Activated T-helper 9 cell treated with anti-CD3 and anti-CD28 coated beads, Interleukin-2, amount 50 U/mL, for 16 hours (primary cell): ENCODE measurements at places on chromosomes 5 and 9.

DNA sequence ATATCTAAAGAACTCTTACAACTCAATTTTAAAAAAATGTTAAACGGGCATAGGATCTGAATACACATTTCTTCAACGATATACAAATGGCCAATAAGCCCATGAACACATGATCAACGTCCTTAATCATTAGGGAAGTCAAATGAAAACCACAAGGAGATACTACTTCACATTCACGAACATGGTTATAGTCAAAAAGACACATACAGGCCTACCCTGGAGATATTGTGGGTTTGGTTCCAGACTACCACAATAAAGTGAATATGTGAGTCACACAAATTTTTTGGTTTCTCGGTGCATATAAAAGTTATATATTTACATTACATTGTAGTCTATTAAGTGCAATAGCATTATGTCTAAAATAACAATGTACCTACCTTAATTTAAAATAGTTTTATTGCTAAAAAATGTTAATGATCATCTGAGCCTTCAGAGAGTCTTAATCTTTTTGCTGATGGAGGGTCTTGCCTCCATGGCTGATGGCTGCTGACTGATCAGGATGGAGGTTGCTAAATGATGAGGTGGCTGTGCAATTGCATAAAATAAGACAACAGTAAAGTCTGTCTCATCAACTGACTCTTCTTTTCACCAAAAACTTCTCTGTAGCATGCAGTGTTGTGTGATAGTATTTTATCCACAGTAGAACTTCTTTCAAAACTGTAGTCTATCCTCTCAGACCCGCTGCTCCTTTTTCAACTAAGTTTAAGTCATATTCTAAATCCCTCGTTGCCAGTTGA is 15.1 kb downstream of the AK3 start:
- DNase-seq, result no peak

DNA sequence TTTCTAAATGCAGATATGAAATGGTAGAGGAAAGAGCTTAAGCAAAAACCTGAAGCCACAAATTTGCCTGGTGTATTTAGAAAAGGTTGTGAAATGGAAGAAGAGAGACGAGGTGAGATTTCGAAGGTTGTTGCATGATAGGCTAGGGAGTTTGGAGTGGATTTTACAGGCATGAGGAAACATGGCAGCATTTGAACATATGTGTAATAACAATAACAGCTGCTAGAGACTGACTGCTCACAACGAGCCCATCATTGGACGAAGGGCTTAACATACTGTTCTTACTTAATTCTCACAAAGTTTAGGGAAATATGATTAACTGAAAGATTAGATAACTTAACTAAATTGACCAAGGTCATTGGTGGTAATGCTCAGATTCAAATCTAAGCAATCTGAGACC is 108.1 kb downstream of the JAKMIP2 start:
- no peak for DNase-seq

GRCh38 chr5:37248421-37248969 is 681 bp downstream of the CPLANE1 start:
- DNase-seq, result no peak

DNA sequence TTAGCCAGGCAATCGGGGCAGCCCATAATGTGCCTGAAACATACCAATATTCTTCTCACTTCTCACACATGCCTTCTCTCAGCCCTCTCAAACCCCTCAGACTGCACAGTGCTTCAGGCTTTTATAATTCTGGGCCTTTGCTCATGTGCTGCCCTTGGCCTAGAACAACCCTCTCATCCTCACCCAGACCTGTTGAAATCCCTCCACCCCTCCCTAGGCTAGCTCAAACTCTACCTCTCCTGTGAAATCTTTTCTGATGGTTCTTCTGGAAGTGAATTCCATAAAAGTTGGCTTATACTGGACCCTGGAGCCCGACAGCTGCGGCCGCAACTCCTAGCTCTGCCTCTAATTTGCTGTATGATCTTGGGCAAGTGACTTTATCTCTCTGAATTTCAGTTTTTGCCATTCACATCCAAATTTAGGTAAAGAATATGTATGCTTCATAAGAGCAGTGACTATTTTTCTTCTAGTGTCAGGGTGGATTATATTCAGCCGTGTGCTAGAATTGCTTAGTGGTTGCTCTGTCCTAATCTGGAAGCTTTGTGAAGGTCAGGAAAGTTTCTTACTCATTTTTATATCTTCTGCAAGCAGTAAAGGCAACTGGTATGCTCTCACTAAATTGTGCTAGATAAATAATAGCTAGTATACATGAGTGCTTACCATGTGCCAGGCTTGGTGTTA is 221.4 kb downstream of the MAPKAP1 start:
- DNase-seq, result no peak

GRCh38 chr5:89213573-89213972 is 330.6 kb upstream of the MEF2C start:
- no peak for DNase-seq

- no peak for DNase-seq
Observed at GRCh38 chr5:172336264-172336663, 52.7 kb upstream of the UBTD2 start.

- no peak for DNase-seq
Observed at GRCh38 chr9:121071756-121072421, 2.9 kb upstream of the CNTRL start.

- no peak for DNase-seq
Observed at GRCh38 chr5:146047396-146047795, 58.0 kb downstream of the PLAC8L1 start.

GRCh38 chr9:123282362-123283047 is 14.1 kb upstream of the STRBP start:
- no peak for DNase-seq

- no peak for DNase-seq
Observed at GRCh38 chr5:15899481-15899880, 280.1 kb downstream of the MARCHF11 start.

- DNase-seq, result no peak
Observed at GRCh38 chr9:35558185-35558584, 46.9 kb upstream of the TESK1 start.

GRCh38 chr9:4489562-4489918 is 728 bp upstream of the SLC1A1 start:
- DNase-seq, result no peak

DNA sequence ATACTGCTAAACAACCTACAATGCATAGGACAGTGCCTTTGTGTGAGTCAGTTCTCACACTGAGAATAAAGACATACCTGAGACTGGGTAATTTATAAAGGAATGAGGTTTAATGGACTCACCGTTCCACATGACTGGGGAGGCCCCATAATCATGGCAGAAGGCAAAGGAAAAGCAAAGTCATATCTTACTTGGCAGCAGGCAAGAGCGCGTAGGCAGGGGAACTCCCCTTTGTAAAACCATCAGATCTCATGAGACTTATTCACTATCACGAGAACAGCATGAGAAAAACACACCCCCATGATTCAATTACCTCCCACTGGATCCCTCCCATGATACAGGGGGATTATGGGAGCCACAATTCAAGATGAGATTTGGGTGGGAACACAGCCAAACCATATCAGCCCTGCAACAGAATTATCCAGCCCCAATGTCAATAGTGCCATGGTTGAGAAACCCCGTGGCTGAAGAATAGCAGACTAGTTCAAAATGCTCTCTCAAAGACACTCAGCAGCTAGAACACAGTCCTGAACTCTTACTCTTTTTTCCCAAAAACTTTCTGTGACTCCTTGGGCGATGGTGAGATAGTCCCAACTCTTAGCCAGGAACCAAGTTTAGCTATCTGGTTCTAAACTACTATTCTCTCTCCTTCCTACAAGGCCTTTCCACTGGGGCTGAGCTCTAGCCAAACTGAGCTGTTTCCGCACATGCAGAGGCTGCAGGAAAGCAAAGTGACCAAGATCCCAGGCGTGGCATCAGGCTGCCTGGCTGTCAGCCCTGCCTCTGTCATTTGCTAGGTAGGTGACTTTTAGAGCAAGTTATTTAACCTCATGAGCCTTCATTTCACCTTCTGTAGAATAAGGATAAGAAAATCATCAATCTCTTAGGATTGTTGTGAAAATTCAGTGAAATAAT is 21.7 kb downstream of the FAT2 start:
- no peak for DNase-seq

GRCh38 chr9:94490465-94490864 is 64.4 kb upstream of the PCAT7 start:
- no peak for DNase-seq

GRCh38 chr5:75009556-75010345 is 42.6 kb downstream of the GCNT4 start:
- no peak for DNase-seq

GRCh38 chr9:10055886-10056395 is 556.9 kb downstream of the PTPRD start:
- no peak for DNase-seq

DNA sequence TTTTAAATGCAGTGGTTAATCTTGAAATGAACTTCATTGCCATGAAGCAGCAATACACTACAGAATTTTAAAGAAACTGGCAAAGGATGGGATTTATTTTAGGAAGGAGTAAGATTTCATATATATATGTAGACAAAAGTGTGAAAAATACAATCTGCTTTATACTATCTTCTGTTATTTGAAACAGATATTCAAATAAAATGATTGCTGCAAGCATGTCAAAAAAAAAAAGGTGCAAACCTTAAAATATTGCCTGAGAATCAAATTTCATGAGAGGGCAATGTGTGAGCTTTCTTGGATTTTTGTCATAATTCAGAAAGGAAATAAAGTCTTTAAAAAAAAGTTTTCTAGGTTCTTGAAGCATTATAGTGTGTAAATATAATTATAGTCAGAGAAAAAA is 705.0 kb upstream of the CDH10 start:
- no peak for DNase-seq

- no peak for DNase-seq
Observed at GRCh38 chr5:68415177-68416085, 199.9 kb downstream of the PIK3R1 start.

GRCh38 chr9:115980502-115980901 is 173.1 kb upstream of the PAPPA start:
- no peak for DNase-seq

DNA sequence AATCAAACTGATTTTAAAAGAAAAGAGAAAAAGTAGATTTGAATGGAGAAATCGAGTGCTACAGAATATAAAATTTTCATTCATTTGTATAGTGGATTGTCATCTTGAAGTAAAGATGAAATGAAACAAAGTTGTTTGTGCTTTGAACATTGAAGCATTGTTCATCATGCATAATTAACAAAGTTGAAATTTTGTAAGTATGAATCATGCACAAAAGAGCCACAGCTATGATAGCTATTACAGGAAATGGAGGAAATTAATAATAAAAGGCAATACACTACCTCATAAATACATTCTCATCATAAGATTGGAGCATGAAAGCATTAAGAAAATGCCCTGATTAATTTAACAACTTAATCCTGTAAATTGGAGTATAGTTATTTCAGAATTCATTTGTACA is 153.4 kb upstream of the TLX3 start:
- no peak for DNase-seq

GRCh38 chr5:53318303-53318702 is 162.1 kb upstream of the FST start:
- no peak for DNase-seq

DNA sequence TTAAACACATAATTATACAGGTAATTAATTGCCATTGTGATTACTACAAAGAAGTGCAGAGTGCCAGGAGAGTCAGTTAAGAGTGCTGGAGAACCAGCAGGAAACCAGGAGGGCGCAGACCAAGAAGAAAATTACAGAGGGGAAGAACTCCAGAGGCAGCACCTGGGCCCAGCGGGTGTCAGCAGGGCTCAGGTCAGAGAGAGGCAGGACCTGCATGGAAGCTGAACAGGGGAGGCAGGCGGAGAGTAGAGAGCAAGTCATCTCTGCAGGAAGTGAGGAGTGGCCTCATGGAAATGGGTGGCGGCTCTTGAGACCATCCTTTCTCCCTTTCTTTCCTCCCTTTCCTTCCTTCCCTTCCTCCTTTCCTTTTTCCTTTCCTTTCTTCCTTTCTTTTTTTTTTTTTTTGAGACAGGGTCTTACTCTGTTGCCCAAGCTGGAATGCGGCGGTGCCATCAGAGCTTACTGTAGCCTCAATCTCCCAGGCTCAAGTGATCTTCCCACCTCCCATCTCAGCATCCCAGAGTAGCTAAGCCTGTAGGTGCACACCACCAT is 4.0 kb upstream of the ZBTB34 start:
- no peak for DNase-seq

- DNase-seq, result no peak
Observed at GRCh38 chr5:52774005-52774410, 13.7 kb upstream of the ITGA1 start.

DNA sequence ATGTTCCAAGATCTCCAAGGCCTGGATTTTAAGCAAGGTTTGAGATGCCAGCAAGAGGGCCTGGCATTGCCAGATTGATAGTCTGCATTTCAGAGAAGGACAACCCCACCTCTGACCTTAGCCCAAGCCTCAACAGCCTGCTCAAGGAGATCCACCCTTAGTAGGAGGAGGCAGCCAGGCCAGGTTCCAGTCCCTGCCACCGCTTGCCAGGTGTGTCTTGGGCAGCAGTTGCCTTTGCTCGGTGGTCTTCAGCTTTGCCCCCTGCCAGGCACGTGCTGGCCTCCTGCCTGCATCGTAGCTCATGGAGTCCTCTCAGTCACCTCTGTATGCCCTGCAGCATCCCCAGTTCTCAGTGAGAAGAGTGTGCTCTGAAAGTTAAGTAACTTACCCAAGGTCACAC is 134.2 kb downstream of the KCNIP1 start:
- DNase-seq, result no peak

DNA sequence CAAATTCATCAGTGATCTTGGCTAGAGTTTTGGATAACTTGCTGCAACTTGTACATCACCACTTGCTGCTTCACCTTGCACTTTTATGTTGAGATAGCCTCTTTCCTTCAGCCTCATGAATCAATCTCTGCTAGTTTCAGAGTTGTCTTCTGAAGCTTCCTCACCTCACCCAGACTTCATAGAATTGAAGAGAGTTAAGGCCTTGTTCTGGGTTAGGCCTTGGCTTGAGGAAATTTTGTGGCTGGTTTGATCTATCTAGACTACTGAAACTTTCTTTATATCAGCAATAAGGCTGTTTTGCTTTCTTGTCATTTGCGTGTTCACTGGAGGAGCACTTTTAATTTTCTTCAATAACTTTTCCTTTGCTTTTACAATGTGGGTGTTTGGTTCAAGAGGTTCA is 12.8 kb downstream of the FER start:
- no peak for DNase-seq

GRCh38 chr9:125632321-125633115 is 74.5 kb downstream of the MAPKAP1 start:
- no peak for DNase-seq

GRCh38 chr9:27142299-27142930 is 33.4 kb downstream of the TEK start:
- no peak for DNase-seq

DNA sequence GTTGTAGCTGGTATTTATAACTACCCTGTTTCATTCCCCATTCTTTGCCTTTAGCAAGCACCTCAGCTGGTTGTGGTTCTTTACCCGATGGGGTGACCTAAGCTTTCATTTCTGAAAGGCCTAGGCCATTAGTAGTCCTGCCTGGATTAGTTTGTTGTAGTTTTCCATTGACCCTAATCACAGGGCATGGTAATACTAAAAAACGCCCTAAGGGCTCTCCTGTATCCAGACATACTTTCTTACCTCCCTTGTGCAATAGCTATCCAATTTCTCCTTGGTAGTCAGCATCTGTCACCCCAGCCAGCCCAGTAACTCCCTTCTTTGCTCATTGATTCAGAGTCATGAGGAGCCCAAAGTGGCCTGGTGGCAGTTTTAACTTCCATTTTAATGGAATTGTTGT is 24.0 kb downstream of the TMOD1 start:
- no peak for DNase-seq

- no peak for DNase-seq
Observed at GRCh38 chr5:150584556-150585335, 55.7 kb upstream of the SYNPO start.

GRCh38 chr9:95974389-95974788 is 98.9 kb downstream of the ERCC6L2 start:
- no peak for DNase-seq

- no peak for DNase-seq
Observed at GRCh38 chr9:137032858-137033257, 970 bp upstream of the FUT7 start.
